ENCODE measurements at places on chromosomes 1 and 21.
A peak's percentile ranks its signal among the peaks of the same experiment; 100 is the strongest.

- no peak for DNase-seq
These were observed 45.0 kb downstream of the DISP3 start for GRCh38 chr1:11523746-11524464.

DNA sequence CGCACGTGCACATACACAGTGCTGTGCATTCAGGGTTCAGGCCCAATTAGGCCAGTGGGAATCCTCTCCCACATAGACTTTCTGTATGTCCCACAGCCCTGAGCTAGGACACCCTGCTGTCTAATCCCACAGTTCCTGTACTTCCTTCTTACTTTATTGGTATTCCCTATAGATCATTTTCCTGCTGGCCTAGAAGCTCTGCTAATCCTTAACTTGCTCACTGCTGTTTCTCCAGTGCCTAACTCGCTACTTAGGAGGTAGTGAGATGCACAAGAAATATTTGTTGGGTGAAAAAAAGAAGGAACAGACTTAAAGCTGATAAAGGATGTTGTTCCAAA, 34.1 kb upstream of the FHAD1 start:
- DNase-seq: peak; percentile 63

DNA sequence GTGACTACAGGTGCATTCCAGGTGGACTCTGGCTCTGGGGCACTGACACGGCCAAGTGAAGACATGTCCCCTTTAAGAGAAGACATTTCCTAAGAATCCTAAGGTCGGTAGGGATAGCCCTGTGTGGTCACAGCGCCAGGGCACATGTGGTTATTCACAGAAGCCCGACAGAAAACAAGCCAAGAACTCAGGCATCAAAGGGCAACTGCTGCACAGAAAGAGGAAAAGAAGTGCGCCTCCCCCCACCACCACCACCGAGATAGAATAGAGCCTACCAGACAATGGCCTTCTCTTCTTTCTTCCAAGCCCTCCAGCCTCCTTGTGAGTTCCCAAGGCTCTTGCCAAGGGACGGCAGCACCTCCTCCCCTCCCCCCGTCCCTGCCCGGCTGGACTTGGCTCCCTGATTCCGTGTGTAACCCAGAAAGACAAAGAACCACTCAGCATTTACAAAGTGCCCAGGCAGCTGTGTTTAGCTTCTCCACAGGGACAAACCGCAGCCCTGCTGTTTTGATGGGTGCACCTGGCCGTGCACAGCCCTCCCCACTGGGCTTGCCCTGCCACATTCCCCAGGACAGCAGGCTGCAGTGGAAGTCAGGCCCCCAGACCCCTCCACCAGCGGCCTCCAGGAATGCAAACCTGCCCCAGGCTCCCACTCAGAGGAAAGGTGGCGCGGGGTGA, 30.2 kb downstream of the TMPRSS2 start:
- DNase-seq: no peak

DNA sequence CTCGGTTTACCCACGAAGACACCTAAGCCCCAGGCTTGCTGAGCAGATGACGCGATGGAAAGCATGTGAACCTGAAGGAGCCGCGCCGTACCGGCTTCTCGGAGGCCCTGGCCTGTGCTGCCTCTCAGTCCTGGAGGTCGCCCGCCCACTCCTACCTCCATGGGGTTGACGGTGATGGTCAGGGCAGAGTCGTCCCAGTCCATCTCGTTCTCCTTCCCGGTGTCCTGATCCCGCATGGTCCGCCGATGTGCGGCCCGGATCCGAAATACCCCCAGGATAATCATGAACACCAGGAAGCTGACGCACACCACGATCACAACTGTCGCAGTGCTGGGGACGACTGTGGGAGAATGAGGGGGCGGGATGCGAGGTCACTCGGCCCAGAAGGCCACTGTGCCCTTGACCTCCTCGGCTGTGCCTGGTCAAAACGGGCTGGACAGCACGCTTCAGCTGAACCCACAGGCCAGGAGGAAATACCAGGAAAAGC, 79.6 kb downstream of the PIK3CD start:
- no peak for DNase-seq

GRCh38 chr1:119906927-119907652, 10.8 kb upstream of the ADAM30 start:
- DNase-seq: no peak

DNA sequence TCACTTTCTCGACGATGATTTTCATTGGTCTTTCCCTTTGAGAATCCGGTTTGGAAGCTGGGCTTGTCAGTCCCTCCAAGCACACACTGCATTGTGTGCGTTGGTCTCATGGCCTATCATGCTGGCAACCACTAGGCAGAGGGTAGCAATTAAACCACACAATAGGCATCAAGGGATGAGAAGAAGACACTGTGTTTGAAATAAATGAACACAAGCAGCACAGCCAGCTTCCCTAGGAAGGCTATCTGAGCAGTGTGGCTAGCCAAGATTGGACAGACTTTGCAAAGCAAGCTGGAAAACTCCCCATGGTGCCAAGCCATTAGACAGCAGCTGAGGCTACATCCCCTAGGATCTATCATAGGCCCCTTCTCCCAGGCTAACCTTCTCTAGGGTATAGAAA, 288.7 kb downstream of the NUF2 start:
- DNase-seq: no peak

DNA sequence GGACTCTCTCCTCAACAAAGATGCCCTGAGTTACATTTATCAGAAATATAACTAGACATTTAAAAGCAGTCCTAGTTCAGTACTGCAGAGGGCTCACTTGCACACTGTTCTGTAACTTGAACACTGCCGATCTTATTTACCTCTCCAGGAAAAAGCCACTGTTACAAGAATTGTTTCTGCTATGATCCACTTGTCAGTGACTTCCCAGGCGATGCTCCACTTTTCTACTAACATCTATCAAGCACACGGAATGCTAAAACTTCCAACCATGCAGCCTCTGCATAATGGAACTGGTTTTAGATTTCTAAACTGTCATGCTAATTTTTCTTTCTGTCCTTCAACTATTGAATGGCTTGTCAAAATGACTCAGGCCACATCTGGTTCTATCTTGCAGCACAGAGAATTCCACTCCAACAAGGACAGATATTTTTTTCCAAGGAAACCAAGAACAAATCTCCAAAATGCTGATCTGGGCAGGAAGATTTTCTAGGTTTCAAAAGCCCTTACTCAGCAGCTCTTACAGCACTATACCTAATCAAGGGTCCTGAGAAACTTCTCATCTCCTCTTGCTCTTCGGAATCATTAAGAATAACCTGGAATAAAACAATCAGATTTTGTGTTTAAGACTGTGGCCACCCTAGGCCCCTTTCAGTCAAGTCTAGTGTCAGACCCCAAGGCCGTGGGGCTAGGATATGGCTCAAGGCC, 9.9 kb downstream of the SEC16B start:
- DNase-seq: peak; percentile 34

- no peak for DNase-seq
These were observed 285.0 kb downstream of the SIPA1L2 start for GRCh38 chr1:232344791-232345399.

DNA sequence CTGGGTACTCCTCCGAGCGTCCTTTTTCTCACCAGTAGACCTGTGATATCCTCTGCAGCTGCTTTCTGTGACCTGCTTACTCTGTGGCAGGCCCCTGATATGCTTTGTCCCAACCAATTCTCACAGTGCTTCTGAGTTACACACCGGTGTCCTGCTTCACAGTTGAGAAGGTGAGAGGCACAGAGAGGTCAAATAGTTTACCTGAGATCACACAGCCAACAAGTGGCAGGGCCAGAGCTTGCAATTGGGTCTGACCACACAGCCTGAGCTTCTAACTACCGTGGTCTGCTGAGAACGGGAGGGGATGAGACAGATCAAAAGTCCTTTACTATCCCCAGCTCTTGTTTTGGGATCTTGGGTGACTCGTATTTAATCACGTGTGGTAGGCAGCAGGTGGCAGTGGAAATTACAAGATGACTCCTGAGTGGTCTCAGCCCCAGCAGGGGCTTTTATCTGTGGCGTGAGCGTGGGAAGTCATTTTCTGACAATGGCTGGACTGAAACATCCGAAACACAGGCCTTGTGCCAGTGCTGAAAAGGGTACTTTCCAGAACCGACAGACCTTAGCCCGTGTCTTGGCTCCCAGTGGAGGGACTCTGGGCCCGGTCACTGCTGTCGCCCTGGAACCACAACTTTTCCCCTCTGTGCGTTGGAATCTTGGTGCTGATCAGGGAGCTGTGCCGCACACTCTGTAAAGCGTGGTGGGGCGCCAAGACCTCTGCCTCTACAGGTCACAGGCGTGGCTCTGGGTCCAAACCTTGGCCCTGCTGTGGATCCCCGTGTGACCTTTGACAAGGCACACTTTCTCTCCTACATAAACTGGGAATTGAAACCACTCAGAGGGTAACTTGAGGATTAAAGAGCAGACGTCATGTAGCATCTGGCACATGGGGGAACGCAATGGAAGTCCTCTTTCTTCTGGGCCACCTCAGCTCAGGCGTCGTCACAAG, 11.9 kb downstream of the THEMIS2 start:
- DNase-seq: no peak

GRCh38 chr1:36503159-36503558, 20.4 kb upstream of the CSF3R start:
- no peak for DNase-seq

DNA sequence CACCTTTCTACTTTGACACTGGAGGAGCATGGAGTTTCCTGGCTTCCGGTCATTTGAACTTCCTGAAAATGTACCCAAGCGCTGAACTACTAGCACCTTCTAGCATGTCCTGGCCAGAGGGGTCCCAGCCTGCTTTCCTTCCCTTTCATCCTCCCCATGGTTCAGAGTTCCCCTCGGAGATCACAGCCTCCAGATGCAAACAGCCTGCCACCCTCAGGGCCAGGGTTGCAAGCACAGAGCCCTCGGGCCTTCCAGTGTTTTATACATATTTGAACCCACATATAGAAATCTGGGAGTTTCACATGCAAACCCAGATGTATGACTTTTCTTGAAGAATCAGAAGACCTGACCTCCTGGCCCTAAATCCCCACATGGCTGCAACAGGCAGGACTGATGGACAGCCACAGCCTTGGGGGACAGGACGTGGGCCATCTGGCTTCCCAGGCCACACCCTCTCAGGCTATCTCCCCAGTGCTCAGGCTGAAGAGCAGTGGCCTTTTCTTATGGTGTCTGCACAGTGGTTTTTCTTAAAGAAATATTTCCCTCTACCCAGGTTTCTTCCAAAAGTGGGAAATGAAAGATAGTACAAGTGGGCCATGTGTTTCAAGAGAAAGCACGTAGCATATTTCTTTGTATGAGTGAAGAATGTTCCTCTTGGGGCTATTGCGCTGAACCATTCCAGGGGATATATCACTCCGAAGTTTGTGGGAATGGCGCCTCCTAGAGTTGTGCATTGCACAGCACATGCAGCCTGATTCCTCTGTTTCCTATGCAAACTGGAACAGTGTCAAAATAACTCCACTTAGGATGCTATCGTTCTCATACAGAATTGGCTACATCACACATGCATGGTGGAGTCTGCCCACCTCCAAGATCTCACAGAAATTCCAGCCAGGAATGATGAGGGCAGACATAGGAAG, 232.0 kb upstream of the VAMP3 start:
- peak; percentile 60 for DNase-seq

- DNase-seq: no peak
These were observed 714.4 kb upstream of the NCAM2 start for GRCh38 chr21:20283836-20284235.

DNA sequence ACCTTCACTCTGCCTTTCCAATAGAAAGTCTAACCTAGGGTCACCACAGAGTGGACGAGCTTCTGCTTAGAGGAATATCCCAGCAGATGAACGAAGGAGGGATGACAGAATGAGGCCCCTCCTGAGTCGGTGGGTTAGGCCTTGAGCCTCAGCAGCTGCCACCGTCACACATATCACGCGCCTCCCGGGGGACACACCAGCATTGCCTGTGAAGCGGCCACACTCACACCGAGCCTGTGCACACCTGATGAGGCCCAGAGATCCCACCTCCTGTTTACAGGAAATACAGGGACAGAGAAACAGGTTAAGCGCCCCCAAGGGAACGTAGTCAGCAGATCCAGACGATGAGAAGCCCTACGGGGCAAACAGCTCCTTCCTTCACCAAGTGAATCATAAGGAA, 25.1 kb upstream of the LRRC47 start:
- no peak for DNase-seq

DNA sequence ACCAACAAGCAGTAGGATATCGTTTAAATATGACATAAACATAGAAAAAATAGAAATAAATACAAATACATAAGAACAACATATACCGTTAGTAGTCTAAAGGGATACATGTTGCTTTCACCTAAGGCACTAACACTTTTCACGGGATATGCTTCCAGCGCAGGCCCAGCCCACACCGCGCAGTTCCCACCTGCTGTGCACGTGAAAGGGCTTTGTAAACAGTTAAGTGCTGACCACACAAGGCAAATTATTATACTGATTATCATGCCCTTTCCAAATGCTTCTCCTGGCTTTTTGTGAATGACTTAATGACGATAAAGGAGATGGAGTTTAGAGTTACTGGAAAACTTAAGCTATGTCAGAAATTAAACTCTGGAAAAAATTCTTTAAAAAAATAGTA, 11.3 kb upstream of the IL22RA1 start:
- no peak for DNase-seq

- peak; percentile 58 for DNase-seq
These were observed 293.6 kb downstream of the PTPRC start for GRCh38 chr1:198932351-198932991.

- DNase-seq: no peak
These were observed 64.0 kb downstream of the PRDM2 start for GRCh38 chr1:13763991-13764390.

DNA sequence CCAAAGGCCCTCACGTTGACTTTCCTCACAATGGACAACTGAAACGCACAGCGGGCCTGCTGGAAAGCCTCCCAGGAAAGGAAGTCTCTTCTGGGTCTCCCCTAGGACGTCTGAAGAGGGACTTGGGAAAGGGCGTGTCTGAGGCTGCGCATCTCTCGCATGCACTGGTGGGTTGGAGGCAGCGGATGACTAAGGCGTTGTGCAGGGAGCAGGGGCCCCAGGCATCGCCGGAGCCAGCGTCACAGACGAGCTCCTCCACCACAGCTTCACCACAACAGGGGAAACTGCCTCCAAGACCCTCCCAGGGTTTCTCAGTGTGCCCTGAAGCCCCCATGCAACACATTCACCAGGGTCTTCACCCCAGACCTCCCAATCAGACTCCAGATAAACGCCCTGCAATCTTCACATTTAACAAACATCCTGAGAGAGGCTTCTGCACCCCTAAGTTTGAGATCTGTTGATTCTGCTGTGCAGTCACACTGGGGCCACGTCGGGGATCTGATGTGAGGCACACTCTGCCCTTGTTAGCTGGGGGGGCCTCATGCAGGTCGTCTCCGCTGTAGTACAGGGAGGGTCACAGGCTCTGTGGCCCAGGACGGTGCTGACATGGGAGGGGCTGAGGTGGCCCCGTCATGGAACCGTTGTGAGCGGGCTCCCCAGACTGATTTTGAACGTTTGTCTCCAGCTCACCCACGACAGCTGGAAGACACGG, 7.0 kb upstream of the TFF1 start:
- DNase-seq: no peak

DNA sequence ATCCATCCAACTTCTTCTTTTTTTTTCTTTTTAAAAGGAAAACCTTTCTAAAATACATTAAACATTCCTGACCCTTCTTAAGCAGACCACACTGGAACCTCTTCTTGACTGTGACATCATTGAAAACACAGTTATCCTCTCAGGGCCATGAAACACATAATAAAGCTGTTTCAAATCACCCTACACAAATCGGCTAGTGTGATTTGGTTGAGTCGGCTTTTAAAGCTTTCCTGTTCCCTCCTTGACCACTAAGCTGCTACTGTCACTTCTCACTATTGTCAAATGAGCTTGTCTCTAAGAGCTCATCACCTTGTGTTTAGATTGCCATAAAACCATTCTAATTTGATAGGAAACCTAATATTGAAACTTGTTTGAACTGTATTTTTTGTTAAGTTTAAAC, 5.9 kb downstream of the USP24 start:
- peak; percentile 58 for DNase-seq
